Activated CD8-positive, alpha-beta T cell treated with anti-CD3 and anti-CD28 coated beads, Interleukin-2, amount 10 ng/mL, durations not matched to agents 7 days and 5 days (primary cell): ENCODE measurements at places on chromosomes 4 and X. TPM values are rescaled to one million over a fixed set of nuclear protein-coding genes. Genes with fewer than 3 reads are reported as not detected.
A peak's percentile ranks its signal among the peaks of the same experiment; 100 is the strongest.

Gene MAOB
- not detected for total RNA-seq

Gene UGT2A1
- not detected for total RNA-seq

Gene FATE1
- total RNA-seq: not detected

Gene FAM47E
- not detected for total RNA-seq

Gene SHISA3
- total RNA-seq: 0.50 TPM

Gene VCX
- not detected for total RNA-seq

Gene GC
- not detected for total RNA-seq

Gene LDB2
- total RNA-seq: not detected

Gene GPC3
- 0.71 TPM for total RNA-seq

Gene TASL
- total RNA-seq: 3.0 TPM

GRCh38 chrX:121433289-121433688 lies 385.9 kb downstream of the GLUD2 start:
- H3K4me1 ChIP-seq: no peaks in the 10 kb centered on the region
- DNase-seq: no peak
- H3K27me3 ChIP-seq: no peaks in the 10 kb centered on the region
- no peak overlapping the region for H3K4me3 ChIP-seq
- H3K36me3 ChIP-seq: no peaks in the 10 kb centered on the region

GRCh38 chr4:130568746-130569145 lies 1472.8 kb downstream of the C4orf33 start:
- no peak overlapping the region for H3K4me3 ChIP-seq
- no peaks in the 10 kb centered on the region for H3K4me1 ChIP-seq
- H3K27me3 ChIP-seq: no peaks in the 10 kb centered on the region

GRCh38 chr4:86296865-86297264 lies 63.0 kb downstream of the MAPK10 start:
- H3K27me3 ChIP-seq: no peaks in the 10 kb centered on the region
- no peaks in the 10 kb centered on the region for H3K36me3 ChIP-seq
- H3K4me3 ChIP-seq: no peak overlapping the region
- no peaks in the 10 kb centered on the region for H3K4me1 ChIP-seq
- no peak for DNase-seq

GRCh38 chrX:42673301-42673810 lies 104.6 kb downstream of the PPP1R2C start:
- no peaks in the 10 kb centered on the region for H3K4me1 ChIP-seq
- no peaks in the 10 kb centered on the region for H3K27me3 ChIP-seq
- H3K27ac ChIP-seq: no peak overlapping the region
- no peaks in the 10 kb centered on the region for H3K36me3 ChIP-seq

- H3K4me1 ChIP-seq: no peaks in the 10 kb centered on the region
- no peaks in the 10 kb centered on the region for H3K36me3 ChIP-seq
- H3K27me3 ChIP-seq: no peaks in the 10 kb centered on the region
- no peak for DNase-seq
- no peak overlapping the region for H3K27ac ChIP-seq
Measured at GRCh38 chr4:85218756-85219155, 252.3 kb upstream of the WDFY3 start.

DNA sequence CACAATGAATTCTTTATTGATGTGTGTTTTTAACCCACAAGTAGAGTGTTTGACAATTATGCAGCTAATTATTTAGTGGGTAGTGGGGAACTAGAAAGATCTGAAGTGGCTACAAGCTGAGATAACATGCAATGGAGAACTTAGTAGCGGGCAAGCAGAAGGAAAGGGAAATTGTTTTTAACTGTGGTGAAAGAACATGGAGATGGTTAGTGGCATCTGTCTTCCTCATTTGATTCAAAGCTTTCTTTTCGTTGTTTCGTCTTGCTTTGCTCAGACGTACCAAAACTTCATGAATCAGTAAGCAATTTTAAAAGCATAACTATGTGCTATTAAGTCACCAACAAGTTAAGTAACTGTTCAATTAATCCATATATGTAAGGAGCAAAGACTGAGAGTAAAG lies 169.9 kb downstream of the BANK1 start:
- DNase-seq: no peak
- H3K4me3 ChIP-seq: no peak overlapping the region
- H3K36me3 ChIP-seq: no peaks in the 10 kb centered on the region
- H3K27me3 ChIP-seq: peaks cover 3% of the 10 kb centered on the region
- H3K27ac ChIP-seq: no peak overlapping the region
- no peaks in the 10 kb centered on the region for H3K4me1 ChIP-seq

DNA sequence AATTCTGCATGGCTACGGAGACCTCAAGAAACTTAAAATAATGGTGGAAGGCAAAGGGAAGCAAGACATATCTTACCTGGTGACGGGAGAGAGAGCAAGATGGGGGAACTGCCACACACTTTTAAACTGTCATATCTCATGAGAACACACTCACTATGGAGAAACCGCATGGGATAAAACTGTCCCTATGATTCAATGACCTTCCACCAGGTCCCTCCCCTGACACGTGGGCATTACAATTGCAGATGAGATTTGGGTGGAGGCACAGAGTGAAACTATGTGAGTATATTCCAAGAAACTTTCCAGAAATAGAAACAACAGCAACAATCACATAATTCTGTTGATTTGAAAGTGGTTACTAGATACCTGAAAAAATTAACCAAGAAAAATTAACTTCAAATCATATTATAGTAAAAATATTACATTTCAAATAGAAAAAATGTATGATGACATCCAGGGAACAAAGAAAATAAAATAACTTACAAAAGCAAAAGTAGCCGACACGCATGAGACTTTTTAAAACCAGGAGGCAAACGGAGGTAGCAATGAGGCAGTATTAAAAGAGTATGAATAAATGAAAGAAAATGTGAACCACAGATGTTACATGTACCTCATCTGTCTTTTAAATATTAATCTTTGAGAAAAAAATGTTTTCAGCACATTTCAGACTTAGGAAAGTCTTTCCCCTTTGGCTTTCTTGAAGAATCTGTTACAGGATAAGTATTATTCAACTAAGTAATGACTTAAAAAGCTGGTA lies 879.5 kb downstream of the TECRL start:
- no peak overlapping the region for H3K27ac ChIP-seq
- H3K4me3 ChIP-seq: no peak overlapping the region
- no peak for DNase-seq
- H3K4me1 ChIP-seq: no peaks in the 10 kb centered on the region
- no peaks in the 10 kb centered on the region for H3K36me3 ChIP-seq

DNA sequence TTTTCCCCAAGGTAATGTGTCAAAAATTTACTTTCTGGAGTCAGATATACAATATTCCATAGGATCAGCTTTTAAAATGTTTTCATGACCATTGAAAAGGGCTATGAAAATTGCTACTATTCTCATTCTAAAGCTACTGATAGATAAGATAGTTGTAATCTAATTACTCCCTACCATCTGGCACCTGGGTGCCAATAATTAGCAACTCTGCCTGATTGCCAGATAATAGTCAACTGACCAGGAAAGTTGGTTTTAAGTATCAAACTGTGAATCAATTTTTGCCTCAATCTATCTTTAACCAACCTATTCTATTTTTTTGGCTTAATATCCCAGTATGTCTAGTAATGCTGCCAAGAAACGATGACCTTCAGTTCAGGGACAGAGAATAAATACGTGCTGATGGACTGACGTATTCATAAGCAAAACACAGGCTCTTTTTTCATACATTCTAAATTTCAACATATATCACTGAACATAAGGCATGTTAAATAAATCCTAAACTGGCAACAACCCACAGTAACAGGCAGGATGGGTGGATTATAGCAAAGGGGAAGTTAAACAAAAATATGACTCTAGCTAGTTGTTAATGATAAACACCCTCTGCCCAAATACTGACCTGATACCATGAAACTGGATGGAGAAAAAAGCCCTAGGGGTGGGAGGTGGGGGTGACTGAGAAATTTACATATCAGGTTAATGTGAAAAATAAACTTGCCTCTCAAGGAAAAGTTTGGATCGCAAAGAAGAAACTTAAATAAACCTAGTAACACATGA lies 18.2 kb downstream of the SH3RF1 start:
- no peak for DNase-seq
- no peaks in the 10 kb centered on the region for H3K4me1 ChIP-seq
- no peaks in the 10 kb centered on the region for H3K36me3 ChIP-seq

DNA sequence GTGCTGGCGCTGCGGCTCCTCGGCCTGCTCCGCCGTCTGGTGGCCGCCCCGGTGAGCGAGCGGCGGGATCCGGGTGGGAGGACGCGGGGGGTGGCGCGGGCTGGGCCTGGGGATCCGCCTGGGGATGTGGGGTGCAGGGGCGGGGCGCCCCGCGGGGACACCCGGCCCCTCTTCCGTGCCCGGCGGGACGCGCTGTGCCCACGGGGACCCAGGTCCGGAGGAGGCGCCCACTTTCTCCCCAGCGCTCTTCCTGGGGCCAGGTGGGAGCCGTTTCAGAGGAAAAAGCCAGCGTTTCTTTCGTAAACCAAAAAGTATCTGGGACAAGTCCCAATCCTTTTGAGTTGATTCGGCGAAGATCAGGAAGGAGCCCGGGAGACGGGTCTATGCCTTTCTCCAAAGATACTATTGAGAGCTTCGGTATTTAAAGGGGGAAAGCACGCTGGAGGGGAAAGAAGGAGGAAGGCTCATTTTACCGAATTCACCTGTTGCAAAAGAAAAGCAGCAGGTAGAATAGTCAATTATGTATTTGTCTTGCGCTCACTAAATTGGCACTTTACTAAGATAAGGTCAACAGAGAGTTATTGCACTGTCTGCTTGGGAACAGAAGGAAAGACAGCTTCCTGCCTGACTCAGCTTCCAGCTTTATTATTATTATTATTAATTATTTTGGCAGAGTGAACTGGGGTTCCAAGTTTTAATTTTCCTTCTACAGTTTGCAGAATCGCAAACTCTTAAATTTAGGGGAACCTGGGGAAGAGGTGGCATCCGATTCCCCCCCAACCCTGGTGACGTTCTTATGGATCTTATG lies 81.5 kb upstream of the CD99 start:
- peaks cover 55% of the 10 kb centered on the region for H3K4me1 ChIP-seq
- H3K4me3 ChIP-seq: peak overlapping the region; percentile 94
- H3K27me3 ChIP-seq: no peaks in the 10 kb centered on the region
- no peak for DNase-seq

DNA sequence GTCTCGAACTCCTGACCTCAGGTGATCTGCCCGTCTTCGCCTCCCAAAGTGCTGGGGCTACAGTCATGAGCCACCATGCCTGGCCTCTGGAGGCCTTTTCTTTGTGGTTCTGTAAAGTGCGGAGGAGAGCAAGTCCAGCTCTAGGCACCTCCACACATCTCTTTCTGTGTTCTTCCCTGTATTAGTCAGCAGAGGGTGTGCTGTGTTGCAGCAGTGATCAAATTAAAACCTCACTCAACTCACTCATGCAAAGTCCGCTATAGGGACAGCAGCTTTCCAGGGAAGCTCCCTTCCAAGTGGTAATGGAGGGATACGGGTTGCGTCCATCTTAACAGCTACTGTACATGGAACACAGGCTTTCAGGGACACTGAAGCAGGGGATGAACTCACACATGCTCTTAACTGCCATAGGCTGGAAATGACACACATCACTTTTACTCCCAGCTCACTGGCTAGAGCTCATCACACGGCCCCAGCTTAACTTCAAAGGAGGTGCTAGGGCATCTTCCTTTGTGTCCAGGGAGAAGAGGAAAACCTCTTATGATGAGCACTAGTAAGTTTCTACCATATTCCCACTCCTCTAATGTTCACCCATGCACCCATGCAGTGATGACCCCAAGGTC lies 36.0 kb upstream of the CCNG2 start:
- H3K36me3 ChIP-seq: no peaks in the 10 kb centered on the region
- H3K4me1 ChIP-seq: no peaks in the 10 kb centered on the region
- H3K27me3 ChIP-seq: peaks cover 10% of the 10 kb centered on the region
- DNase-seq: no peak
- no peak overlapping the region for H3K27ac ChIP-seq
- H3K4me3 ChIP-seq: no peak overlapping the region

GRCh38 chr4:41129128-41129754 lies 85.1 kb downstream of the APBB2 start:
- no peak overlapping the region for H3K4me3 ChIP-seq
- peaks cover 2% of the 10 kb centered on the region for H3K27me3 ChIP-seq
- H3K27ac ChIP-seq: no peak overlapping the region

DNA sequence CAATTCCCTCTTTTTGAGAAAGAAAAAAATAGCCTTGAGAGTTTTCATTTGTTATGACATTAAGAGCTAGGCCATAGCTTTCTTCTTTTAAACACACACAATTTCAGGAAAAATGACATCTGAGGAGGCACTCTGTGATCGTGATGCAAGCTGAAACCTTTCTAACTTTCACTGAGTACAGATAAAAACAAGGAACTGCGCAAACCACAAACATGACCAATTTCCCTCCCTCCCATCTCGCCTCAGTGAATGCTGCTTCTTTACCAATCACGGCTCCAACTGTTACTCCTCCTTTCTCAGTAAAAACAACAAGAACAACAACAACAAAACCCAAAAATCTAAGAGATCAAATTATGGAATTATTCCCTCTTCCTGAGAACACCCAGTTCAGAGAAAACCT lies 626.8 kb downstream of the TLL1 start:
- no peaks in the 10 kb centered on the region for H3K36me3 ChIP-seq
- H3K4me3 ChIP-seq: no peak overlapping the region
- H3K27ac ChIP-seq: no peak overlapping the region
- no peak for DNase-seq

DNA sequence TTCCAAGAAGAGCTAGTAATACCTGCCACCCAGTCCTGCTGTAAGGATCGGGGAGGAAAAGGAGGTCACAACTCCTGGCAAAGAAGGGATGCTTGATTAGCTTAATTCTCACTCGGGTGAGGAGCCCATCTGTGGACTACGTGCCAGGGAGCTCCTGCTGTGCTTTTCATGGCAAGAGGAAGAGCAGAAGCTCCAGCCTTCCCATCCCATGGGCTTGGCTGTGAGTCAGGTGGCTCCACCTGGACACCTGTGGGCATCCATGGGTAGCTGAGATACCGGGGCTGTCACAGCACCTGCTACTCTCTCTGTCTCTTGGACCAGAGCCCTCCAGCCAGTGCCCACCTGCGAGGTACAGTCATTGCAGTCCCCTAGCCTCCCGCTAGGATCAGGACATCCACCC lies 18.0 kb downstream of the CLNK start:
- no peak overlapping the region for H3K27ac ChIP-seq
- H3K4me1 ChIP-seq: peaks cover 21% of the 10 kb centered on the region
- H3K36me3 ChIP-seq: no peaks in the 10 kb centered on the region
- H3K27me3 ChIP-seq: peaks cover 4% of the 10 kb centered on the region
- no peak overlapping the region for H3K4me3 ChIP-seq

DNA sequence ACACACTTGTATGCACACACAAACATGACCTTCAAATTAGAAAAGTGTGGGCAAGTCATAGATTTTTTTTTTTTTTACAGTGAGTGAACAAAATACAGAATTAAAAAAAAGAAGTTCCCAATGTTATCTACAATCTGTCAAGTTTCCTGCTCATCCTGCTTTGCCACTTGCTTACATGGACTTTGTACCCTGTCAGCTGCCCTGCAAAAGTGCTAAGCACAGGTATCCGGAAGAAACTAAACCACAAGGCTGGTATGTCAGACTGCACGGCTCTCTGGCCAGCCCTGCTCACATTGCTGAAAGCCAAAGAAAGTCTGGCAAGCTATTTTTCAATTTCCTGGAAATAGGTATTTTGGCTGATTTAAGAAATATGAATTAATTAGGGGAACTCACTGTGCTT lies 38.9 kb upstream of the BCLAF3 start:
- peak; percentile 19 for DNase-seq
- H3K4me1 ChIP-seq: peaks cover 36% of the 10 kb centered on the region
- no peak overlapping the region for H3K4me3 ChIP-seq
- H3K36me3 ChIP-seq: no peaks in the 10 kb centered on the region
